HepG2 (cell line): ENCODE measurements at places on chromosomes 16 and 17. TPM values are rescaled to one million over a fixed set of nuclear protein-coding genes. Genes with fewer than 3 reads are reported as not detected.

MPP2 gene
- total RNA-seq, result 0.20 and 0.44 TPM in 2 replicates

ZNF267 gene
- total RNA-seq, result 30.0 and 42.4 TPM in 2 replicates

SMIM22 gene
- total RNA-seq, result not detected in 2 replicates

CSF3 gene
- total RNA-seq, result not detected in 2 replicates

IL17C gene
- total RNA-seq, result not detected in 2 replicates

MMD gene
- total RNA-seq, result 121 and 137 TPM in 2 replicates

RILP gene
- 4.7 and 6.6 TPM in 2 replicates for total RNA-seq

ZDHHC1 gene
- 0.36 and 1.1 TPM in 2 replicates for total RNA-seq

CCL17 gene
- not detected in 2 replicates for total RNA-seq

IRX3 gene
- 10.0 and 16.4 TPM in 2 replicates for total RNA-seq
